MV-4-11 (cell line): ENCODE measurements at places on chromosomes 16 and 17.

DNA sequence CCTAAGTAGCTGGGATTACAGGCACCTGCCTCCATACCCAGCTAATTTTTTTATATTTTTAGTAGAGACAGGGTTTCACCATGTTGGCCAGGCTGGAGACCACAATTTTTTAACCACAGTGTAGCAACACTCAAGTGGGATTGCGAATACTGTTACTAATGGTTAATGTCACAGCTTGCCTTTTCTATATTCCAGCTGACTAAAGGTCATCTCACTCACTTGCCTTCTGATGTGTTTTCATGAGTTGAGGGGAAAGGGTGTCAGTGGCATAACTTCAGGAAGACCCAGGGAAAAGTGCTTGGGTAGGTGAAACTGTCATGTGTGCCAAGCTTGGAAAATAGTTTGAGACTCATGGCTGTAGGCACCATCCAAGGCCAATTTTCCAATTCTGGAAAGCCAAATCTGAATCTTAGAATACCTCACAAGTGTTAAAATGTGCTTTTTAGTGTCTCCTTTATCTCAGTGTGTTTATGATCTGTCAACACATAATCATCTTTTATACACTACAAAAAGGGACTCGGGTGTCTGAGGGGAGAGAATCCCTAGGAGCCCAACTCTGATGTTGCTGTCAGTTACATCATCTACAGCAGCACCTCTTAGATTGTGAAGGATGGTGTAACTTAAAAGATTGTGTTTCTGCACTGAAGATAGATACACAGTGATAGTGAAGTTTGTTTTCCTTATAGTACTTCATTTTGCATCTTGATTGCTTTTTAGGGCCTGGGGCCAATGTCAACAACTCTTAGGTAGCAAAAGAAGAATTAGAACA is 27.1 kb downstream of the OGFOD1 start:
- peak; percentile 77 for DNase-seq

GRCh38 chr16:67977469-67978227 is 2.7 kb downstream of the DPEP3 start:
- DNase-seq = no peak

DNA sequence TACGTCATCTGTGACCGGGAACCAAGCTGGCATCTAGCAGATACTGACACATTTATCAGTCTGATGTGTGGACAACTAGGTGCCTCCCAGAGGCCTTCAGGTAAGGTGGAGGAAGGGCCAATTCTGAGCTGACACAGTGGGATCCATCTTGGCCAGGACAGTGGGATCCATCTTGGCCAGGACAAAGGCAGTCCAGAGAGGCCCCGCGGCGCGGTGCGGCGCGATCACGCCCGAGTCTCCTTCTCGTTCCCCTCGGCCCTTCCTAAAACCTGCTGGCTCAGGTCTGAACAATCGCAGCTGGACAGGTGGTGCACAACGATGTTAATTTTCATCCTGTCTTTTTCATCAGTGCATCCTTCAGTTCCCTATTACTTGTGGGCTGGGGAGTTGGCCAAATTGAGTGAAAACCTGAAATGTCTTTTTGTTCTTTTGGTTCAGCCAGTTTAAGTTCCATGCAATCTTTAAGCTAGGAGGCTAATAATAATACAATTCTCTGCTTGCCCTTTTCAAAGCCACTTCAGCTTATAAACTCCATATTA is 486 bp upstream of the WSB1 start:
- no peak for DNase-seq

DNA sequence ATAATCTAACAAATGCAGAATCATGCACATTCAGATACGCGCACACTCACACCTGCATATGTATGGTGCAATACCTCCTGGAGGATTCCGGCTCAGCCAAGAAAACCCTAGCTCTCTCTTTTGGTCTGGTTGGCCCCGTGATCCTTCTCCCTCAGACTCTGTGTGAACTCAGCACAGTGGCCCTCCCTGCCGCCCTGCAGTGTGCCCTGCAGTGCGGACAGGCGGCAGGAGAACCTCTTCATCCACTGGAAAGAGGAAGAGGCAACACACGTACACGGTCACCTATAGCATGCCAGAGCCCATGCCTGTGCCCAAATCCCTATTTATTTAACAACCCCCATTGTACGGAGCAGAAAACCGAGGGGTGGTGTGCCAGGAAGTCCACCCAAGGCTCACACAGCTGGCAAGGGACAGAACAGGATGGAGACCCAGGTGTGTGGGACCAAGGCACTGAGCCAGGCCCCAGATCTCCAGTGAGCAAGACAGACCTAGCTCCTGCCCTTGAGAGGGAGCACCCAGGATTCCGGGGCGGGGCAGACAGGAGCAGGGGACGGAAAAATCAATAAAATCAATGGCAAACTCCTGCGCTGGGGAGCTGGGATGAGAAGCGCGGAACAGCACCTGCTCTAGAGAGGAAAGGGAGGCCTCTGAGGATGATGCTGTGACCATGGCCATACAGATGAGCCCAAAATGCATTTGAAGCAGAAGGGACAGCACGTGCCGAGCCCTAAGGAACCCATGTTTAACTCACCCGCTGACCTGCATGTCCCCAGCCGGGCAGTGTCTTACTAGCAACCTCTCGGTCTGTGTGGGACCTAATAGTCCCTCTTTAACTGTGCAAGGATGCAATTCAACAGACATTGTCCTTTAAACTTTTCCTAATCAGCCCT is 54.7 kb upstream of the CIBAR2 start:
- DNase-seq = no peak

DNA sequence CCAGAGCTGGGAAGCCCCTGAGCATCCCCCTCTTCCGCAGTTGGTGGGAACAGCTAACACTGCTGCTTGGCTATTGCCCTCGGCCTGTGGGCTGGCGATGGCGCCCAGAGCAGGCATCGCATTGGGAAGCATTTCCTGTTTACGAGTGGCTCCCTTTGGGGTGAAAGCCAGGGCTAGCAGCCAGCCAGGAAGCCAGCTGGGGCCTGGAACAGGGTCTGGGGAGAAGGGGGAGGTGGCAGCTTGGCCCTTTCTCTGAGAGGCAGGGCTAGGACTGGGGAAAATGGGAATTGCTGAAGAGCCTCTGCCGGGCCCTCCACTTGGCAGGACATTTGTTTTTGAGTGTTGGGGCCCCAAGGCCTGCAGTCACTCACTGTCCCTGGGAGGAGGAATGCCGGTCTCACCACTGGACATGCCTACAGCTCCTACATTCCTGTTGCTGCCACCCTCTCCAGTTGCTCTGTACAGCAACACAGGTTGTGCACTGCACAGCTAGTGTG is 2.4 kb upstream of the MTSS2 start:
- DNase-seq = no peak

DNA sequence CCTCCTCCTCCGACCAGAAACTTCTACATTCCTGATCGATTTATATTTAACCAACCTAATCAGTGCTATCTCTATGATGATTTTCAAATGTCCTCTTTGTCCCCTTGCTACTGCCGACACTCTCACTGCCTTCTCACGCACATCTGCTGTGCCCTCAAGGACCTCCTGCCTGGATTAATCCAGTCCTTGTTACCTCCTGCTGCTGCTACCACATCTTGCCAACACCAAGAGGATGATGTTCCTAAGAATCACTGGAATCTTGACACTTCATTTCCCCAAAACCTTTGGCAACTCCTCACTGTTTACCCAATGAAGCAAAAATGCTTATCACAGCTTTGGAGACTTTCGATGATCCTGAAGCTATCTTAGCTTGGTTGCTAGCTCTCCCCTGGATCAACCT is 287.3 kb upstream of the AXIN2 start:
- no peak for DNase-seq

GRCh38 chr16:80041410-80041809 is 440.9 kb upstream of the MAF start:
- no peak for DNase-seq

DNA sequence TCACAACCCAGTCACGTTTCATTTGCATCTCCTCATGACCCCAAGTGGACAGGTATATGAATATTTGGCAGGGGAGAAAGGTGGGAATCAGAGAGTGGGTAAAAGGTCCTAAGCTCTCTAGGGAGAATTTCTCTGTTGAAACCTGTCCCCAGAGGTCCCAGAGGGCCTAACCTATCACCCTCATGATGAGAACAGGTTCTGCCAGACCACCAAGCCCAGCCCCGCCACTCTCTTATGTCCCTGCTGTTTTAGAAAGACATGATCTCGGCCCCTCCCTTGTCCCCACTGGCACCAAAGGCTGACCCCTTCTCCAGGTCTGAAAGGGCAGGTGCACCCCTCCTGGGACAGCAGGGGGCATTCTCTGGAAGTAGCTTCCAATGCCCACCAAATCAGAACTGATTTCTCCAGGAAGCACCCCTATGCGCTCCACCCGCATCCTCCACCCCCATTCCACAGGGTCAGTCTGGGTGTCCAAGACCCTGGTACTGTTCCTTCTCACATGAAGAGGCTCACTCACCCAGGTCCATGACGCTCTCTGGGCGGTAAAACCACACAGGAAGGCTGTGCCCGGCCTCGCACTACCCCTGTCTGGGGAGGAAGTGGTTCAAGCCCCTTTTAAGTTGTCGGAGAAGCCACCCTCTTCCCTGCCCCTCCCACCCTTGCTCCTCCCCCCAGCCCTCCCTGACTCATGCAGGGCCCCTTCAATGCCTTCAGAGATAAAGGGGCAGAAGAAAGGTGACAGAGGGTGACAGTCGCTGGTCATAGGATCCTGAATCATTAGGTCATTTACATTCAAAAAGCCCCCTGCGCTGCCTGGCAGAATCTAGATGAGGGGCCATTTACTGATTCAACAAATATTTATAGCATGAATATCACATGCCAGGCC is at the start of gene CCR7:
Gene CCR7 (minus strand): TSS at position 590 of the 886 bp plus-strand sequence. CDS start 63 bp downstream, at position 527.
- peak; percentile 29 for DNase-seq

- DNase-seq = no peak
Measured at GRCh38 chr16:89094252-89094879, 714 bp downstream of the ACSF3 start.

- peak; percentile 71 for DNase-seq
Measured at GRCh38 chr16:89241187-89242007, 23.9 kb downstream of the ZNF778 start.

DNA sequence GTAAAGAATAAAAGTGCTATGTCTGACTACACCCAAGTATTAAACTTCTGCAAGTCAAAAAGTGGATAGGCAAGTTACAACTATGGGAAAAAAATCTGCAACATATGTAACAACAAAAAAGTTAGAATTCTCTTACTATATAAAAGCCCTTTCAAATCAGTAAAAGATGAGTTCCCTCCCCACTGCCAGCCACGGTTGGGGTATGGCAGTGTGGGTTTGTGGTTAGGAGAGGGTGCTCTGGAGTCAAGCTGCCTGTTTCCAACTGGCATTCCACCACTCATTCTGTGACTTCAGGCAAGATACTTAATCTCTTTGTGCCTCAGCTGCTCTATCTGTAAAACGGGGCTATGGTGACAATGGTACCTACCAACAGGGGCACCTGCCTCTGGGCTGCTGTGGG is 26.6 kb upstream of the MFSD6L start:
- DNase-seq = peak; percentile 5

DNA sequence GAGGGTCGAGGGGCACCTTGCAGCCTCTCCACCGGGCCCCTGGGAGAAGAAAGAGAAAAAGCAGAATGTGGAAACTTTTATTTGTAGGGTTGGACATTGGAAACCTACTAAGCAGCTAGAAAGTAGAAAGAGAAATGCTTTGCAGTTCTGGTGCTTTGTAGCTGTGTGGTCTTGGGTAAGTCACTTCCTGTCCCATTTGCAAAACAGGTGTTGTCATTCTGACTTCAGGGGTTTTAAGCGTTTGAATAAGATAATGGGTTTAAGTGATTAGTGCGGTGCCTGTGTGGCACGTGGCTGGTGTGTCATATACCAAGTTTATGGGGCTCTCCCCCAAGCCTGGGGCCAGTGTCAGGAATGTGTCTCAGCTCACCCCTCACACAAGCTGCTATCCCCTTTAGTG is 1.6 kb downstream of the CA4 start:
- no peak for DNase-seq

DNA sequence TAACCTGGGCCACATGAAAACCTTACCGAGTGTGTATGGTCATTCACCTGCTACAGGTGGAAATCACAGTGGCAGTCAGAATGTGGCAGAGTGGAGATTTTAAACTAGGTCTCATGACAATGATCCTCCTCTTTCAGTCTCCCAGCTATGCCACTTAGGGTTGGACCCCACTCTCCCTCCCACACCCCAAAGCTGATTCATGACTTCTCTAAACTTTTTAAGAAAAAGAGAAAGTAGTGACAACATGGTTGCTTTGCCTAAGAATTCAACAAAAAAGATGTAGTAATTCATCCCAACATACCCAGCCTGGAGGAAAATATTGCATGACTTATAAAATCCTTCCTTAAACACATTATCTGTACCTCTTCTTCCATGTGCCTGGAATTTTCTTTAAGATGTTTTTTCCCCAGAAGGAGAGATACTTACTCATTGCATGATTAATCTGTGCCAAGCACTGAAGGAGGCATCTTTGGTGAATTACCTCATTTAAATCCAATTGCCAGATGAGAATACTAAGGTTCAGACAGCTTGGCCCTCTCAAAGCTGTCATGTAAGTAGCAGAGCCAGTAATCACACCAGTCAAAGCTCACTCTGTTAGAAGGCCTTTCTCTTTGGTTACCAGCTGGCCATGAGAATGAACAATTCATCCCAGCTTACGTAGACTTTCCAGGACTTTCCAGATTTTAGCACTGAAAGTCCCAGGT is 119.9 kb downstream of the COPRS start:
- no peak for DNase-seq

DNA sequence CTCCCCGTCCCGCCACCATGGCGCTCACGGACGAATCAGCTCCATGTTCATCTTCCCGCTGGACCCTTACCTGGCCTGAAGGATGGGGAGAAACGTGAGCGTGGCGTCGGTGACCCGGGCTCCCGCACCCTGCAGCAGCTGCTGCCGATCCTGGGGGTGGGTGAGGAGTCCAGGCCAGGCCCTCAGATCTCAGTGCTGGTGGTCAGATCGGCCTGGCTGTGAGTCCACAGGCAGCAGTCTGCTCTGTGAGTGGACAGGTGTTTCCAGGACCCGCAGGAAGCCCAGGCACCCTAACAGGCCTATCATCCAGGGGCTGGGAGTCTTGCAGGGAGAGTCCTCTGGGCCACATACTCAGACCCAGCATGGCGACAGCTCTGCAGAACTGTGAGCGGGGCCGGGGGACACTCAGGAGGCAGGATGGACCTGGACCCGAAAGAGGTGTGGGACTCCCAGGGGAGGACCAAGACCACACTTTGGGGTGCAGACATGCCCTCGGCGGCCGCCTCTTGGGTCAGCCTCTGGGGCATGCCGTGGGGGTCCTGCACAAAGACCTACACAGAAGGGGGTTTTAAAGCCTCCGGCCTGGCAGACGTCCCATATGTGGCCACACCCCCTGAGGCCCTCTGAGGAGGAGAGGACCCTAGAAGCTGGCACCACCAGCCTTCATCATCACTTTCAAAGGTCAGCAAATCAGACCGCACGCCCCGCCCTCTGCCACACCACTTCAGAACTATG is 27.2 kb upstream of the ZNF469 start:
- no peak for DNase-seq

GRCh38 chr16:2004795-2005517 is 4.7 kb downstream of the ZNF598 start:
- no peak for DNase-seq

GRCh38 chr17:27882162-27882840 is 10.9 kb downstream of the LYRM9 start:
- no peak for DNase-seq

GRCh38 chr16:77696149-77696548 is 26.2 kb upstream of the NUDT7 start:
- peak; percentile 59 for DNase-seq
